ENCODE measurements at places on chromosomes 2 and 18. TPM values are rescaled to one million over a fixed set of nuclear protein-coding genes. Genes with fewer than 3 reads are reported as not detected.

DNA sequence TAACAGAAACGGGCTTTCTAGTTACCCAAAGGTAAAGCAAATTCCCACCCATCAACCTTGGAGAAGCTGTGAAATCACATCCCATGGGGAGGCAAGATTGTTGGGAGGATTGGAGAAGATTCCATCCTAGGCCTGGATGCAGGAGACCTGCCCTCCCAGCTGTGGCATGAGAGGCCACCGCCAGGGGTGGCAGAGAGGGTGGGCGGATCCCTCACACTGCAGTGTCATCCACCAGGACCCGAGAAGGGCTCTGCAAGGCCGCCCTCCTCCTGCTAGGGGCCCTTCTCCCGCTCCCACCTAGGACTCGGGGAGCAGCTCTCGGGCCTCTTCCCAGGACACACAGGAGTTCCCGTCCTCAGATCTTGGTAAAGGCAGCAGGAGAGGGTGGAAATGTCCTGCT is 15.5 kb upstream of the ATG16L1 start:
- H3K36me3 ChIP-seq: no peaks in the 10 kb centered on the region
- H3K27me3 ChIP-seq: no peaks in the 10 kb centered on the region
- DNase-seq: no peak
- H3K4me1 ChIP-seq: no peaks in the 10 kb centered on the region
- no peak overlapping the region for H3K27ac ChIP-seq

- no peaks in the 10 kb centered on the region for H3K27me3 ChIP-seq
- H3K4me1 ChIP-seq: no peaks in the 10 kb centered on the region
- no peaks in the 10 kb centered on the region for H3K36me3 ChIP-seq
- no peak overlapping the region for H3K4me3 ChIP-seq
- no peak overlapping the region for H3K27ac ChIP-seq
- no peak for DNase-seq
These were observed 183.5 kb upstream of the GCFC2 start for GRCh38 chr2:75894170-75894569.

DNA sequence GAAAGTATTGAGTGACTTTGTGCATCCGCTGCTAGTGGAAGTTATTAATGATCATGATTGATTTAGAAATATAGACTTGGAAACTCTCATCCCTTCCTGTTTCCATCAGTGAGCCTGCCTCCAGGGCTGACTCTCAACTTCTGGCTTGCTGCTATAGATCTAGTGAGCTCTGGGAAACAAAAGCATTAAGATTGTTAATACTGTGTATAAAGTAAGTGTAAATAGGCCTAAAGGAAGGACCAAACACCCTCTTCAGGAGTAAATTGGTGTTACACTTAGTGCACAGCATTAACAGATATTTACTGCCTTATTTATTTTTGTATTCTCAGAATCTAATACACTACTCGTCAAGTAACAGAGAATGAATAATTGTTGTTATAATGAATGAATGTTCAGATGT is 285.6 kb downstream of the THSD7B start:
- H3K4me3 ChIP-seq: no peak overlapping the region
- H3K27me3 ChIP-seq: no peaks in the 10 kb centered on the region
- H3K36me3 ChIP-seq: no peaks in the 10 kb centered on the region
- no peaks in the 10 kb centered on the region for H3K4me1 ChIP-seq
- DNase-seq: no peak
- no peak overlapping the region for H3K27ac ChIP-seq

DNA sequence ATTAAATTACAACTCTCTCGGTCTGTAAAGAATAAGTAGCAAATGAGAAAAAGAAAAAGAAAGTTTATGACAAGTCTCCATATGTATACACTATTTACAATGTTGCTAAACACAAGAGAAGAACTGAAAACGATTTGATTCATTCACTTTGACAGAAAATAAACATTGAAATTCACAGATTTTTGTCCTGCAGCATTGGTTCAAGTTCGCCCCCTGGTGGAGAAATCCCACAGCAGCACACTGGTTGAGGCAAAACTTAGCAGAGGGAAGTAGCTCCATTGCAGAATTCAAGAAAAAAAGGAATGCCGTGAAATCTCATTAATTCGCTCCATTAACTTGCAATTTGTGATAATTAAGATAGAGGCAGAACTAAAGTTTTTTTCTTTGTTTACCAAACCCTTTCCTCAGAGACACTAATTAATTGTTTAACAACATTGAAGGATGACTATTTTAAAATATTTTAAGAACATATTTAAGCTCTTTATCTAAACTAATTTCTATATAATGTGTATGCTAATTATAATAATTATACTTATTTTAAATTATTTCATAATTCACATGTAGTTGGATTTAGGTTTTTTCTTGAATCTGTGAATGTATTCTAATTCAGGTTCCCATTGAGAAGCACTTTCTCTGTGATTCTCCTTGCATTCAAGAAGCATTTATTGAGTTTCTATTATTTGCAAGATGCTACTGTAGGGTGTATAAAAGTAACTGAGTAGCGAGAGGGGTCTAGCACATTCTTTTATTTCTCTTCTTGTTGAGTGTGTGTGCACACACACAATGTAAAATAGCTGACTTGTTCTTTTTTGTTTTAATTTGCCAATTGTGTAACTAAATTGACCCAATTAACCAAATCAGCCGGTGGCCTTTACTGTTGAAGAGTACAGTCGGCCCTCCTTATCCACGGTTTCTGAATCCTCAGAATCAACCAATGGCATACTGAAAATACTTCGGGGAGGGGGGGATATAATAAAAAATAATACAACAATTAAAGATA is 74.1 kb downstream of the COL4A3 start:
- peak; percentile 41 for DNase-seq
- H3K27me3 ChIP-seq: no peaks in the 10 kb centered on the region
- H3K4me1 ChIP-seq: no peaks in the 10 kb centered on the region
- H3K36me3 ChIP-seq: no peaks in the 10 kb centered on the region
- no peak overlapping the region for H3K27ac ChIP-seq

DNA sequence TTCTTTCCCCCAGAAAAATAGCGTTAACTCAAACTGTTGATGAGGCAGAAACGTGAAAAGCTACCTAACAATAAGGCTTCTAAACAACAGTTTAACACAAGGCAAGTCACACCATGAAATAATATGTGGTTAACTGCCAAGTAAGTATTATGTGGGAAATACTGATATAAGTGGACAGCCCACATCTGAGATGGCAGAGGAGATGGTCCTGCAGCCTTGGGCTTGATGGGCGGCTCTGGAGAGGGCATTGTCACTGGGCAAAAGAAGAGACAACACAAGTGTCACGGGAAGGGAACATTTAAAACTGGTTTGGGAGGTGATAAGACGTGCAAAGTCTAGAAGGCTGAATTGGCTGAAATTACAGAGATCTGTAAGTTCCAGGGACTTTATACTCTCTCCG is 147.2 kb downstream of the PKP4 start:
- peaks cover 10% of the 10 kb centered on the region for H3K4me1 ChIP-seq
- no peak for DNase-seq
- no peaks in the 10 kb centered on the region for H3K36me3 ChIP-seq
- no peak overlapping the region for H3K27ac ChIP-seq
- H3K4me3 ChIP-seq: no peak overlapping the region

DNA sequence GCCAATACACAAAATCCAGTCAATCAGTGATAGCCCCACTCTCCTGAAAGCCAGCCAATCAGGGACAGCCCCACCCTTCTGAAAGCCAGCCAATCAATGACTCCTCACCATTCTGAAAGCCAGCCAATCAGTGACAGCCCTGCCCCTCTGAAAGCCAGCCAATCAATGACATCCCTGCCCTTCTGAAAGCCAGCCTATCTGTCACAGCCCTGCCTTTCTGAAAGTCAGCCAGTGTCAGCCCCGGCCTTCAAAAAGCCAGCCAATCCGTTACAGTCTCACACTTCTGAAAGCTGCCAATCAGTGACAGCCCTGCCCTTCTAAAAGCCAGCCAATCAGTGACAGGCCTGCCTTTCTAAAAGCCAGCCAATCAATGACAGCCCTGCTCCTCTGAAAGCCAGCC is 95.9 kb upstream of the HDAC4 start:
- H3K4me1 ChIP-seq: no peaks in the 10 kb centered on the region
- H3K27me3 ChIP-seq: no peaks in the 10 kb centered on the region
- H3K27ac ChIP-seq: no peak overlapping the region
- peak; percentile 41 for DNase-seq
- no peaks in the 10 kb centered on the region for H3K36me3 ChIP-seq

DNA sequence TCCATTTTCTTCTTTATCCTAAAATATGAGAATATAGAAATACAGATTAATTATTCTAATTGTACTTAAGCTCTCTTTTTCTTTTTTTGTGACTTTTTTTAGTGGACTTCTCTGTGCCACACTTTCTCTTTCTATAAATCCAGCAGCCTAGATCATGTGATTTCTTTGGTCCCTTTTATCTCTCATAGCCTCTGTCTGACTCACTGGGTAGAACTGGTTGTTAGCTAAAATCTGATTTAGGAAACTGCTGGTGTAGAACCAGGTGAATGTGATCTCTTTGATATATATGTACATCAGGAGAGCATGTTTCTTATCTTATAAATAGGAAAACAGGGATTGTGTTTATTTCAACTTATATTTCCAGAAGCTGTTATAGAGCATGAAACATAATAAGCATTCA is 54.9 kb downstream of the VRK2 start:
- H3K4me3 ChIP-seq: no peak overlapping the region
- H3K27ac ChIP-seq: no peak overlapping the region
- H3K36me3 ChIP-seq: 0 out of 2 replicates have a peak, but pooled peaks cover 2% of the 10 kb centered on the region
- no peak for DNase-seq
- H3K27me3 ChIP-seq: no peaks in the 10 kb centered on the region

- H3K27me3 ChIP-seq: no peaks in the 10 kb centered on the region
- no peak overlapping the region for H3K27ac ChIP-seq
- H3K4me3 ChIP-seq: no peak overlapping the region
- DNase-seq: no peak
These were observed 503.2 kb upstream of the FAM98A start for GRCh38 chr2:34102339-34102738.

GRCh38 chr18:55268628-55269275 is 309.5 kb upstream of the CCDC68 start:
- no peak overlapping the region for H3K4me3 ChIP-seq
- no peaks in the 10 kb centered on the region for H3K4me1 ChIP-seq
- no peak overlapping the region for H3K27ac ChIP-seq
- H3K36me3 ChIP-seq: no peaks in the 10 kb centered on the region
- H3K27me3 ChIP-seq: no peaks in the 10 kb centered on the region
- no peak for DNase-seq

DNA sequence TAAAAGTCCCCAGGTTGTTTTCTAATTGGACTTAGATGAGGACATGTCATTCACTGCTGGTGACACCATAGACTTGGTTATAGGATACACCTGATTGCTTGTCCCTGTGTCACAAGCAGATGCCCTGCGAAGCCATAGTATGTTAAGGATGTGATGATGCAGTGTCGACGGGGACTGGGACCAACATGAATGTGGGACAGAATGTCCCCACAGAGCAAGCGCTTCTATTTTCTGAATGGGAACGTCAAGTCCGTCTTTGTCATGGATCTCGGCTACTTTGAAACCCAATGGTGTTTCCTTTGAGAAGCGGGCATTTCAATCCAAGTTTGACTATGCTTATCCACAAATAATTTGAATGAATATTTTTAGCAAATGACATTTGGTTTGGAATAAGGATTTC is 2.1 kb downstream of the GCG start:
- no peak overlapping the region for H3K4me3 ChIP-seq
- no peaks in the 10 kb centered on the region for H3K27me3 ChIP-seq
- no peaks in the 10 kb centered on the region for H3K4me1 ChIP-seq
- H3K27ac ChIP-seq: no peak overlapping the region

GRCh38 chr2:27751377-27751776 is 20.1 kb upstream of the MRPL33 start:
- no peaks in the 10 kb centered on the region for H3K36me3 ChIP-seq
- DNase-seq: no peak
- H3K27me3 ChIP-seq: no peaks in the 10 kb centered on the region

DNA sequence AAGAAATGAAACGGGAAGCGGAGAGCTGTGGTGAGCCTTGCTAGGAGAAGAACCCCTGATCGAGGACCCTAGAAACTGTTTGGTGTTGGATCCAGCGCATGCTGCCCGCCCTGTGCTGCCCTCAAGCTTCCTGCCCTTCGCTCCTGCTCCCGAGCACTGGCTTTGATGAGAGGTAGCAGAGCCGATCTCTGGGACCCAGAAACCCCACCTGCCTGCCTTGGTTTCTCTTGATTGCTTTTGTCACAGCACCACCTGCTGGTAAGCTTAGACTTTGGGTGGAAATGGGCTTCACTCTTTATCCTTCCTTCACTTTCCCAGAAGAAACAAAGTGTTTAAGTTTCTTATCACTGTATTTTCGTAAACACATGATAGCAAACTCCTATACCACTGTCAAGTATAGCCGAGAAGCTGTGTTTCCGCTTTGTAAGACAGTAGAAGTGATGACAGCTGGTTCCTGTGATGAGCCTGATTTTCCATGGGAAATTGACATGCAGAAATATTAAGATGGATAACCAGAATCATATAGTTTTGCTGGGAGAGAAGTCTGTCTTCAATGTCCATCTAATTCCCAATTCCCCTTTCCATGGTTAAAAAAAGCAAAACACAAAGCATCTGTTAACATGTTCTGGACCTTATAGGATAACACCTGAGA is 267.4 kb downstream of the PHLPP1 start:
- H3K27me3 ChIP-seq: no peaks in the 10 kb centered on the region
- peak; percentile 32 for DNase-seq
- H3K27ac ChIP-seq: no peak overlapping the region
- H3K36me3 ChIP-seq: no peaks in the 10 kb centered on the region
- H3K4me1 ChIP-seq: no peaks in the 10 kb centered on the region

DNA sequence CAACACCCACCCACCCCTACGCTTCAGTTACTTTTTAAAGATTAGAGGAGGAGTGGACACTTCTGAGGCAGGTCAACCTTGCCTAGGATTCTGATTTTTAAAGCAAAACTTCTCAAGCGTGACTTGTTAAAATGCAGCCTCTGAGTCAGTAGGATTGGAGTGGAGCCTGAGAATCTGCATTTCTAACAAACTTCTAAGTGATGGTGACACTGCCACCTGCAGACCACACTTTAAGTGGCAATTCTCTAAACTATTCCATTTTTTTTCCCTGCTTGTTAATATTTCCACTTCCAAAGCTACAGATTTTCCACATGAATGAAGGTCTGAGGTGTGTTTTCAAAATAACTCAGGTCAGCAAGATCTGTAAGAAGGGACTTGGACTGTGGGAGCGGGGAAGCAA is 171.1 kb upstream of the CCDC150 start:
- no peaks in the 10 kb centered on the region for H3K36me3 ChIP-seq
- H3K4me1 ChIP-seq: no peaks in the 10 kb centered on the region
- DNase-seq: peak; percentile 13
- no peak overlapping the region for H3K4me3 ChIP-seq
- H3K27ac ChIP-seq: no peak overlapping the region

- DNase-seq: no peak
- H3K36me3 ChIP-seq: no peaks in the 10 kb centered on the region
- H3K27ac ChIP-seq: no peak overlapping the region
- no peak overlapping the region for H3K4me3 ChIP-seq
These were observed 47.7 kb upstream of the EML6 start for GRCh38 chr2:54675738-54676137.

- H3K27ac ChIP-seq: no peak overlapping the region
- H3K36me3 ChIP-seq: no peaks in the 10 kb centered on the region
- peaks cover 10% of the 10 kb centered on the region for H3K4me1 ChIP-seq
- H3K27me3 ChIP-seq: no peaks in the 10 kb centered on the region
- H3K4me3 ChIP-seq: no peak overlapping the region
These were observed 60.3 kb downstream of the MEX3C start for GRCh38 chr18:51137026-51137729.

RTKN gene
- 94.0 TPM for total RNA-seq
